ENCODE measurements at places on chromosomes 2 and 18.

DNA sequence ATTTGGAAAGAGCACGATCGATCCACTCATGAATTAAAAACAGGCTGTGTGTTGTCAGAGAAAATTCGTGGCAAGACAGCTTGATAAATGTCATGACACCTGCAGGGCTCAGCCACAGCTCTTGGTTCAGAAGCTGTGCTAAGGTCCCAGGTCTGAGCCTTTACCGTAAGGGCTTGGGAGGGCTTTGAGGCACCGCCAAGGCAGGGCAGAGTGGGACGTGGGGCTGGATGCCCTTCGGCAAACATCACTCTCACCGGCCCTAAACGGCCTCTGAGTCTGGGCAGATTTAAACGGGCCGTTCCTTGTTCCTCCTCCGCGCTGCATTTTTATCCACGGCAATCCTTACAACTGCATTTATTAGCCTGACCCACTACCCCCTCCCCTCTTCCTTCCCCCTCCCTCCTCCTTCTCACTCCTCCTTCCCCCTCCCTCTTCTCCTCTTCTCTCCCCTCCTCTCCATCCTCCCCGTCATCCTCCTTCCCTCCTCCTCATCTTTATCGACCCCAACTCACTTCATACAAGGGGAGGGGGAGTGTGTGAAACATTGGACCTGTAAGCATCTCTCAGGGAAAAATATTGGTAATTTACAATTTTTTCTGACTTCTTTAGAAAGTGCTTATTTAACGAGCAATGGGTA, 33.9 kb downstream of the MBP start:
- DNase-seq = no peak

DNA sequence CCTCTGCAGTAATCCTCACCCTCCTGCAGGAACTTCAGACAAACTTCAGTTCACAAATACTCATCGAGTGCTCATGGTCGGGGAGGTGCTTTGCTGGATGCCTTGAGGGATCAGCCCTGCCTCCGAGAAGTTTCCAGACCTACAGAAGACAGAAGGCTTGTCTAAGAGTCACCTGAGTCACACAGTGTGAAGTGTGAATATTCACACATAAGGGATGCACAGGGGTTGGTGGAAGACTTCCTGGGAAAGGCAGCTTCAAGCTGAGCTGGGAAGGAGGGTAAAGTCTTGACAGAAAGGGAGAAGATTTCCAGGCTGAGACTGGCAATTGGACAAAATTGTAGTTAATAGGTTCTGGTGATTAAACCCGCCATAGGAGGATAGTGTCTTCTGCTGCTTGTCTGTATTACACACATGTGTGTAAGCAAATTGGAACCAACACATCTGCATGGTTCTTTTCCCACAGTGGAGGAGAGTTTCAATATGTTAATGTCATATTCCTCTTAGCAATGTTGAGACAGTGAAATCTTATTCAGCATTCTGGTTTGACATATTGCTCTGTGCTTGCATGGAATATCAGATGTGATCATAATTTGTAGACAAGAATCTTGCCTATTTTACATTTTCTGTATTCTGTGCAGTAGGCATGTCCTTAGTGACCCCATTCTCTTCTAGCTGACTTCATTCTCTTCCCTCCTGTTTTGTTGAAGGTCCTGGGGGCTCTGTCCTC, 34.7 kb upstream of the ZNF396 start:
- DNase-seq = no peak

DNA sequence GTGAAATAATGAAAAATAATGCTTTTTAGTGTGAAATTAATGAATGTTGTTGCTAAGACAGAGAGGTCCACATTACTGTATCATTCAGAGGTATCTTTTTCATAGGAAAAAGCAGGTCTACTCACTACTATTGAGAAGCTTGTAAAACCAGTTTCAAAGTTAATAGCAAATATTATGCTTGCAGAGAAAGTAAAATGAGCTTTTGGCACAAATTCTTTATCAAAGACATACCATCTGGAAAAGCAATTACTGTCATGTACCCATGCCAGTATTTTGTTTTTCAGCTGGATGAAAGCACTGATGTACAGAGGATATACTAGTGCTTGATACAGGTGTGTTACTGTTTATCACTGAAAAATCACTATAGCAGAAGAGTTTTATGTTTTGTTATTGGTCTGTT, 77.5 kb downstream of the NCOA1 start:
- no peak for DNase-seq

DNA sequence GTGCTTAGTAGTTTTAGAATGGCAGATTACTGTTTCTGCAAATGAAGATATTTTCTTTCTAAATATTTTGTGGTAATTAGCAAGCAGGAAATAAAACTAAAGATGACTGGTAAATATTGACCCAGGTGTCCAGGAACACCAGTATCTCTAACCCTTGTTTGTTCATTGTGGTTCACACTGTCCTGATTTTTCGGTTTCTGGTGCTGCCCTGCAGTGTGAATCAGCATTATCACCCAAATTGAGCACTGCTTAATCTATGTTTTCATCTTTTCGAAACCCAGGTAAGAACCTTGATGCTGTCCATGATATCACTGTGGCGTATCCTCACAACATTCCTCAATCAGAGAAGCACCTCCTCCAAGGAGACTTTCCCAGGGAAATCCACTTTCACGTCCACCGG, 167.4 kb downstream of the CAPN13 start:
- no peak for DNase-seq

GRCh38 chr2:98142106-98142791, 55.3 kb downstream of the VWA3B start:
- DNase-seq = no peak

DNA sequence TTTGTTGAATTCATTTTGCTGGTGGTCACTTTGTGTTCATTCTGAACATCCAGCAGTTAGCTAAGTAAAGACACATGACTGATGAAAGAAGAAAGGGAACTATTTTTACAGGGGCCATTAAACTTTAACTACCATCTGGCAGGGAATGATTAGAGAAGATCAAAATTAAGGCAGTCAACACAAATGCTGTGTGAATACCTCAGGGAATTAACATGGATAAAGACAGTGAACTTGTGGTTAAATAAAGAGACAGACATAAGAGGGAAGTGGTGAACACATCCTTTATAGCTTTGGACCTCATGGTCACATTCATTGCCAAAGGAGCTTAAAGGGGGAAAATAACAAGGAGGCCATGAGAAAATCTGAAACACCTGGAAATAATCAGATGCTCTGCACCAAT, 52.6 kb upstream of the ATP5MC3 start:
- DNase-seq = no peak

DNA sequence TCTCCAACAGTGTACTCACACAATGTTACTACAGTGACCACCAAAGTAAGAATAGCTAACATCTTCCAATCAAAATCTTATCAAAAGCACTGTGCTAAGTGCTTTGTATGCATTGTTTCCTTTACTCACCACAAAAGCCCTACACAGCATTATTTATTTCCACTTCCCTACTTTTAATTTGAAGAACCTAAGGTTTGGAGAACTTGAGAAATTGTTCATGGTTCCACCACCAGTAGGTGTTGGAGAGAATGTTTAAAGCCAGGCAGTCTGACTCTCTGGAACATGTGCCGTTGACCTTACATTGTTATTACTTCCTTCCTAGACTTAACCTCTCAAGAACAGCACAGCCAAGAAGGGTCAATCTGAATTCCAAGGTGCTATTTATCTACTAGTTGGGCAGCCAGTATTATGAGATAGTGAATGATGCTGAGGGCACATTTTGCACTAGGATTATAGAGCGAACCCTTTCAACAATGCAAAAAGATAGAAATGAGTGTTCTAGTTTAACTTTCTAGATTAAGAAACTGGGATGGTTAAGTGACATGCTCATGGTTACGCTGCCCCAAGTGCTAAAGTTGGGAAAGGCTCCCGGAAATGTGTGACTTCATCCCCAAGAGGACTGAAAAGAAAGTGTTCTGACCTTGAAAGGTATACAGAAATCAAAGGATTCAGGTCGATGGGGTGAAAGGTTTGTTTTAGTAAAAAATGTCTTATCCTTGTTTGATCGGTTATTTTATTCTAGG, 55.2 kb upstream of the FAM136A start:
- no peak for DNase-seq

- no peak for DNase-seq
Measured at GRCh38 chr2:201643216-201643890, at the start of gene TMEM237. TMEM237 (minus strand) TSS chr2:201643503; CDS start chr2:201643400, 103 bp downstream.

- no peak for DNase-seq
Measured at GRCh38 chr2:84116143-84116542, 342.9 kb downstream of the SUCLG1 start.

- no peak for DNase-seq
Measured at GRCh38 chr18:26103579-26103978, 13.2 kb upstream of the SS18 start.

DNA sequence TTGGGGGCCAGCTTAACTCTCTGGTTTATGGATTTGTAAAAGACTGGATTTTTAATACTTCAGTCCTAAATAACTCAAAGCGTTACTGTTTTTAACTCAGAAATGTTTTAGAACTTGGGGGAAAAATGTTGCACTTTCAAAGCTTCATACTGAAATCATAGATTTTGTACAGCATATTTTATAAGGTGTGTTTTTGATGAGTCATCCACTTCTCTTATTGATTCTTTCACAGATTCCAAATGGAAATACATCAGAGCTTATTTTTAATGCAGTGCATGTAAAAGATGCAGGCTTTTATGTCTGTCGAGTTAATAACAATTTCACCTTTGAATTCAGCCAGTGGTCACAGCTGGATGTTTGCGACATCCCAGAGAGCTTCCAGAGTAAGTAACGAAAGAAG, 28.9 kb downstream of the MALT1 start:
- DNase-seq = no peak

DNA sequence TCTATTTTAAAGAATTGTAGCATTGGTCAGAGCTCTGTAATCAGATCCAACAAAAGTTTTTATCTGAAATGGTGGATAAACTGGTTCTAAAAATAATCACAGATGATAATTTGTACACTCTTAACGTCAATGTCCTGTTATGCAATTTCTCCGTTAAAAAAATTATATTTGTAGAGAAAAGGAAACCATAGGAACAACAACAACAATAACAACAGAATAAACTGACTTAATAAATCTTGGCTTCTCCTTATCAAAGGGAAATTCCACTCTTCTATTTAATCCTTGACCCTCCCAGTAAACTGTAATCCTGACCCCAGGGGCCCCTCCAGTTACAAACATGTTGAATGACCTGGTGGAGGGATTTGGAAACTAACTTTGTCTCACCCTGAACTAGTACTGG, 78.6 kb upstream of the ZFP36L2 start:
- DNase-seq = no peak

- DNase-seq = no peak
Measured at GRCh38 chr2:151083856-151084795, 177.5 kb downstream of the RBM43 start.

DNA sequence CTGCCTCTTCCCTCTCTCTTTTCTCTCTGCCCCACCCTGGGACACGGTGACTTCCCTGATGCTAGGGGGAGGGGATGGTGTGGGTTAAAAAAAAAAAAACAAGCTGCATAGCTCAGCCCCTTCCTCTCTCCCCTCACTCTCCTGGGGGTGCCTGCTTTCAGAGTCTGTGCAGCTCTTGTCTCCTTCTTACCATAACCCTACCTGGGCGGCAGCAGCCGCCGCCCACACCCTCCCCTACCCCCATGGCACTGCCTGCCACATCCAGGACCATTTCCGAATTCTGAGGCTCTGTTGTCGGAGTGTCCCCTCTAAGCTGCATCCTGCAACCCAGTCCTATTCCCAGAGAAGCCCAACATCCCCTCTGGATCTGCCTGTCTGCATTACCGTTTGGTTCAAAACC, 16.0 kb downstream of the TTC32 start:
- DNase-seq = no peak

- no peak for DNase-seq
Measured at GRCh38 chr2:211439011-211439410, 882.6 kb downstream of the CPS1 start.

DNA sequence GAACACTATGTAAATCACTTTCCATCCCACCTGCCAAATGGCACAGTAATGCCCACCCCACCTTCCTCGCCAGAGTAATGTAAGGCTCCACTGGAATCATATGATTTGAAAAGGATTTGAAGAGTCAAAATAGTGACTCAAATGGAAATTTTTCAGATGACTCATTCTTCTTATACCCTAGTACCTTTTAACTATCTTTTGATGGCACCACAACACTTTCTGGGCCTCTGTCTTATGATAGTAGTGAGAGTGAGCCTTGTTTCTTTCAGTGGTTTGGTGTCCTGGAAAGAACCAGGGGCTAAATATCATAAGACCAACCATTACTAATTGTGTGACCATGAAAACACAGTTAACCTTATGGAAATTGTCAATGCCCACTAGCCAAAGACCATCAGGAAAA, 235.4 kb upstream of the SLC14A2 start:
- DNase-seq = no peak

- DNase-seq = peak; percentile 7
Measured at GRCh38 chr2:121076885-121077549, 208.0 kb downstream of the TFCP2L1 start.

DNA sequence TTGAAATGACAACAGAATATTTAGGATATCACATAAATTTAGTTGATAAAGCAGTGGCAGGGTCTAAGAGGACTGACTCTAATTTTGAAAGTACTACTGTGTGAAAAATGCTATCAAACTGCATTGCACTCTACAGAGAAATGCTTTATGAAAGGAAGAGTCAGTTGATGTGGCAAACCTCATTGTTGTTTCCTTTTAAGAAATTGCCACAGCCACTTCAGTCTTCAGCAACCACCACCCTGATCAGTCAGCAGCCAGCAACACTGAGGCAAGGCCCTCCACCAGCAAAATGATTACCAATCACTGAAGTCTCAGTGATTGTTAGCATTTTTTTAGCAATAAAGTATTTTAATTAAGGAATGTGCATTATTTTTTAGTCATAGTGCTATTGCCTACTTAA, 488.7 kb upstream of the SLC39A10 start:
- DNase-seq = no peak

DNA sequence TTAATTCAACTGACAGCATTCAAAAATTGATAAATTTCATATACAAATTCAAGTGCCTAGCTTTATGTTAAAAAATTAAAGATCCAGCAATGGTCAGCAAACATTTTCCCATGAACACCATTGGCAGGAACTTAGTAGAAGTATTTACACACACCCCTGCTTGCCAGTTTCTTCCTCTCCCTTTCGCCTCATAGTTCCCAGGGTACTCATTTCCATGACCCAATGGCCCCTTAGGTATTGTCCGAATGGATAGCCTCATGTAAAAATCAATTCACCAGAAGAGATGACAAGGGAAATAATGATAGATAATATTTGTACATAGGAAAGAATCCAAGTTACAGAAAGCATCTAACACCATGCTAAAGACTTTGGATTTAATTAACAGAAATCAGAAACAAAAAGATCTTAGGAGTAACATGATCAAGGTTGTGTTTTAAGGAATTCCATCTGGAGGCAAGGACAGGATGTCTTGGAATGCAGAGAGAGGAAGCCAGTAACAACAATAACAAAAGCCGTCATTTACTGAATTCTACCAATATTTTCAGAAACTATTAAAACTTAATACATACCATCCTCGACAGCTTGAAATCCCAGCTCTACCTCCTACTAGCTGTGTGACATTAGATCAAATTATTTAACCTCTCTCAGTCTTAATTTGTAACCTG, 423.0 kb downstream of the IRS1 start:
- no peak for DNase-seq

GRCh38 chr2:81858998-81859397, 1554.4 kb upstream of the LRRTM1 start:
- DNase-seq = no peak
